CD4-positive, alpha-beta T cell treated with Interleukin-6 at 100 ng/mL for 8 hours (primary cell): ENCODE measurements at places on chromosomes 6 and 20.

DNA sequence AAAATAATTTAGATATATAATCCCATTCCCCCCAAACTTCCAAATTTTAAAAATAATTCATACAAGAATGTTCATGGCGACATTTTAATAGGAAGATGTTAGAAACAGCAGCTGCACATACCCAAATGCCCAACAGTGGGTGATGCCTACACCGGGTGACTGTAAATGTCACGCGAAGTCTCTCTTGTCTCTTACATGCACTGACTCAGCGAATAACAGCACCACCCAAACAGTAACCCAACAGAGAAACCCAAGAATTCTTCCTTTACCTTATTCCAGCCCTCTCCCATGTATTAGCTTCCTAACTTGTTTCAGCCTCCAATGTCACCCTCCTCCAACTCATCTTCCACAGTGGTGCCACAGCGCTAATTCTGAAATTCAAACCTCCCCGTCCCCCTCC lies 74.5 kb upstream of the E2F3 start:
- DNase-seq: no peak

DNA sequence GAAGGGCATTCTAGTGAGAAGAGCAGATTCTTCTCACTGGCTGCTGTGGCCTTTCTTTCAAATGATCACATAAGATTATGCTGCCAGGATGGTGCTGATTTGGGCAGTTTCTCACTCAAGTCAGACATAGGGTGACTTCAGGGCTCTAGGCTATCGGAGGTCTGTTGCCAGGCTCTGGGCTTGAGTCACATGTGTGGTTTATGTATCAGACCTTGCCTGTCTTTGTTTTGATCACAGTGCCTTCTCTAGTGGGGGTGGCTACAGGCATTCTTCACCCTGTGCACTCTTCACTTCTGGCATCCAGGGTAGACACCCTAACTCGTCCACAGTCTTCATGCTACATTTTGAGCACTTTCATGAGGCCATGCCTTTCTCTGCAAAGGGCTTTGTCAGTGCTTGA lies 823.7 kb upstream of the MAN1A1 start:
- no peak for DNase-seq

DNA sequence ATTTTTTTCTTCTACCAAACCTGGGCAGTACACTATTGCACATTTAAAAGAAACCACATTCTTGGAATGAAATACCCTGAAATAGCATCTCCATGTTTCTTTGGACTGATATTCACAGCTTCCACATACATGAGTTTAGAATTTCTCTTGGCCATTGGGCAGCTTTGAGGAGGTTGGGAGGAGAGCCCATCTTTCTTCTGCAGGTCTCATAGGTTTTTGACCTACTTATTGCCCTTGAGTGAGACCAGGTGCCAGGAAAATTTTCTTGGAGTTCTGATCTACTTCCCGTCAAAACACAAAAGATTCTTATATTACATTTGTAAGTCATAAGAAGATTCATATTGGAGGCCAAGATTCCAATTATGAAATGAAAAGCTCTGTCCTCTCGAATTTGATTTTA lies 212.0 kb downstream of the IBTK start:
- no peak for DNase-seq

DNA sequence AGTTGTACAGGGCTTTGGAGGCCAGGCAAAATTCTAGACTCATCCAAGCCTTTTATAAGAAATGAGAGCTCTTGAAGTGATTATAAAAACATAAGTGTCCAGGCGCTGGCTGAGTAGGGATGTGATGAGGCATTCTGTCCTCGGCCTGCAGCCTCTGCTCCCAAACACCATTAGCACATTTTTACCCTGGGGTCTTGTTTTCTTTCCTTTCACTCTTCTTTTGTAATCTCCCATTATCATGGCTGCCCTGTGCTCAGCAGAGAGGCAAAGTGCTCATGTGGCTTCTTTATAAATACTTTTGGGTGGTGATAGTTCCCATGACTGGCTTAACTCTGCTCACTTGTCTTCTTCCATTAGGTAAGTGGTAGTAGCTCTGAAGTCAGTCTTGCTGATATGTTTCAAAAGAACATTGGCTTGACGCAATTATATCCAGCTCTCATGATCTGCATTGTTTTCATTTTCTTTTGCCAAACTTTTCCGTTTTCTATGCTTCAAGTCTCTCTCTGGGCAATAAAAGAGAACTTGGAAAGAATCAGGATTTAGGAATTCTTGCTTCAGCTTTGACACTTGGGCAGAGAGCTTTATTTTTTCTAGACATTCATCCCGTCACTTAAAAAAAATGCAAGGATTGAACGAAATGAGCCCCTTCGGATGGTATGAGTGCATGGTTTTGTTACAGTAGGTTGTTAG lies 61.1 kb downstream of the CAP2 start:
- DNase-seq: no peak

DNA sequence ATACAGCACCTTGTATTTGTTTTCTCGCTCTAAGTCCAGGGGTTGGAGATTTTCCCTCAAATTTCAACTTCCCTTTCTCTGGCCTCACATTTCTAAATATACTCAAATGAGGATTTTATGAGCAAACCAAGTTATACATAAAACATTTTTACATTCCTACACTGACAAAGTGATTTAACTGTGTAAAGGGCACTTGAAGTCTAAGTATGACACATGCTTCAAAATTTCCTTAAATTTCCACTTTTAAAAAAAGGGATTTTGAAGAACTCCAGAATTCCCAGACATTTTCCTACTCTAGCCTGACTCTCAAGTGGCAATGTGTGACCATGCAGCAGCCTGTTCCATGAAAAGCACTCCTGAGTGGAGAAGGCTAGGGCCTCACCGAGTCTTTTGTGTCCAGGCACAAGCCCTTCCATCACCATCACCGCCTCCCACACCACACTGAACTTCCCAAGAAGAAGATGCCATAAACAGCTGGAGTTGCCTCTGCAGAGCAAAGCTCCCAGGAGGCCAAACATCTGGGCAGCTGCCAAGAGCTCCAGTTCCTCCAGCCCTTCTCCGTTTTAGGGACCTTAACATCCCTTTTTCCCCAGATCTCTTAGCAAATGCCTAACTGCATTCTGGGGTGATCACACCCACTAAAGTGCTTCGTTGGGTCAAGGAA lies 68.9 kb downstream of the NCR2 start:
- no peak for DNase-seq

- no peak for DNase-seq
These were observed 203.5 kb upstream of the CITED2 start for GRCh38 chr6:139577763-139578604.

GRCh38 chr6:164247106-164247505 lies 832.6 kb downstream of the QKI start:
- no peak for DNase-seq

GRCh38 chr20:2835331-2835796 lies 5.1 kb downstream of the PCED1A start:
- DNase-seq: no peak

- no peak for DNase-seq
These were observed 467.6 kb downstream of the DHX35 start for GRCh38 chr20:39429726-39430125.

- DNase-seq: no peak
These were observed 4.8 kb downstream of the ASXL1 start for GRCh38 chr20:32362901-32363364.

DNA sequence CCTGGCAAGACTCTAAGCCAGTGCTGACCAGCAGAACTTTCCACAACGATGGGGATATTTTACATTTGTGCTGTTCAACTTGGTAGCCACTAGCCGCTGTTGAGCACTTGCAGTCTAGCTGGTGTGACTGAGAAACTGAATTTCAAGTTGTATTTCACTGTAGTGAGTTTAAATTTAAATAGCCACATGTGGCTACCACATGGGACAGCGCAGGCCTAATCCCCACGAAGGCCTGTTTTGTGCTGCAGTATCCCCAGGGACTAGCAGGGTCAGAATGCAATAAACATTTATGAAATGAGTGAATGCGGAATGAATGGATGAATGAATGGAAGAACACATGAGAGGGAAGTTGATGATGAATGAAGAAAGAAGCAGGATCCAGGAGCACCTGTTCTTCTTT lies 115.8 kb downstream of the TRERF1 start:
- DNase-seq: no peak

- DNase-seq: peak; percentile 52
These were observed 17.9 kb upstream of the RUNX2 start for GRCh38 chr6:45310118-45310788.

- DNase-seq: no peak
These were observed 200.1 kb upstream of the BTBD3 start for GRCh38 chr20:11717562-11717961.

GRCh38 chr20:33667676-33668465 lies 1.1 kb downstream of the ACTL10 start:
- DNase-seq: peak; percentile 76

DNA sequence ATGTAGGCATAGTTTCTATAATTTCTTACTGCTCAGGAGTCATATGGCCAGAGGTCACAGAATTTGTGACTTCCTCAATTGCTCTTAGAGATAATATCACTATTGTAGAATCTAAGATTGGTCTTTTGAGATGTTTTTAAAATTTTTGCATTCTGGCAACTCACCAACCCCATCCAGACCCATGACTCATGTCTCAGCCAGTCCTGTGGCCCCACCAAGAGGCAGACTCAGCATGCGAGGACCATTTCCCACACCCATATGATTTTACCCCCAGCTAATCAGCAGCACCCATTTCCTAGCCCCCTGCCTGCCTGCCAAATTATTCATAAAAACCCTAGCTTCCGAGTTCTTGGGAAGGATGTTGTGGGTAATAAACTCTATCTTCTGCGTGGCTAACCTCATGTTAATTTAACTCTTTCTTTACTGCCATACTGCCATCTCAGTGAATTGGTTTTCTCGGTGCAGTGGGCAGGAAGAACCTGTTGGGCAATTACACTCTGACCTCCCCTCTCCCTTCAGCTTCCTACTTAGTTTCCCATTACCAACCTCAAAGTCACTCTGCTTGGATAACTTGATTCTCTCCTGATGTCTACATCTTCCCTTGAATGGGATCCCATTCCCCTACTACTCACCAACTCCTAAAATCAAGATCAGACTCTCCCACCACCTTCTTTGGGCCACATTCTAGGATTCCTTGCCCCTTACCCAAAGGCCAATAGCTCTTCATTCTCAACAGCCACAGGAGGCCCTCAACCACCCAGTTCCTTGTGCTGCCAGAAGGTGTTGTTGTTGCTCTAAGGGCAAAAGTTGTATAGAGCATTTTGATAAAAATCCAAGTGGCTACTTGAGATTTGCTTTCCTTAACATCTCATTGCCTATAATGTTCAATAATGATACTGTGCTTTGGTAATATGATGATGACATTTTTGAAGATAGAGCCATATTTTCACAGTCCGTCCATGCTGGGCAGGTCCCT lies 16.2 kb upstream of the IYD start:
- DNase-seq: no peak

DNA sequence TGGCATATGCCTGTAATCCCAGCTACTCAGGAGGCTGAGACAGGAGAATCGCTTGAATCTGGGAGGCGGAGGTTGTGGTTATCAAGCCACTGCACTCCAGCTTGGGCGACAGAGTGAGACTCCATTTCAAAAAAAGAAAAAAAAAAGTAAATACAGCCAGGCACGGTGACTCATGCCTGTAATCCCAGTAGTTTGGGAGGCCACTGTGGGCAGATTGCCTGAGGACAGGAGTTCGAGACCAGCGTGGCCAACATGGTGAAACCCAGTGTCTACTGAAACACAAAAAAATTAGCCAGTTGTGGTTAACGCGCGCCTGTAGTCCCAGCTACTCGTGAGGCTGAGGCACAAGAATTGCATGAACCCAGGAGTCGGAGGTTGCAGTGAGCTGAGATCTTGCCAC lies 1.5 kb upstream of the NINL start:
- DNase-seq: no peak

DNA sequence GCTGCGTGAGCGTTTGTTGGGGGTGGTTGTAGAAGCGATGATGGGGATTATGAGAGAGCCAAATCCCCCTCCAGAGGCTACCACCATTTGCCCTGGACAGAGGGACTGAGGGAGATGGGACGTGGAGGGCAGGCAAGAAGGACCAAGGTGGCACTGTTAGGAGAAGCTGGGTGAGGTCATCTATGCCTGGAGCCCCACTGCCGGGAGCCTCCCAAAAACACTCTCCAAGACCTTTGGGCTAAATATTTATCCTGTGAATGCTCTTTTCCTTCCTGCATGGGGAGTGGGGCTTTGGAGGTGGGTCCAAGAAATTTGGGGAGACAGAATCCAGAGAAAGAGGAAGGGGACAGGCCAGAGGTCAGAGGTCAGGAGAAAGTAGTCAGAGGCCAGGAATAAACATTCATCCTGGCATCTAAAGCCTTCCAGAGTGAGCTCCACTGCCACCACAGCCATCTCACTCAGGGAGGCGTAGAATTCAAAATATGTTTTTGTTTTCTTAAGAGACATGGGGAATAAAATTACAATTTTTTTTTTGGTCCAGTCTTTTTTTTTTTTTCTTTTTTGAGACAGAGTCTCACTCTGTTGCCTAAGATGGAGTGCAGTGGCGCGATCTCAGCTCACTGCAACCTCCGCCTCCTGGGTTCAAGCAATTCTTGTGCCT lies 17.8 kb upstream of the PTGIS start:
- no peak for DNase-seq

- no peak for DNase-seq
These were observed 34.8 kb upstream of the BAG2 start for GRCh38 chr6:57137350-57137749.

- no peak for DNase-seq
These were observed 16.7 kb downstream of the BMP2 start for GRCh38 chr20:6784210-6784631.

GRCh38 chr6:7897461-7898192 lies 13.0 kb downstream of the TXNDC5 start:
- DNase-seq: no peak

DNA sequence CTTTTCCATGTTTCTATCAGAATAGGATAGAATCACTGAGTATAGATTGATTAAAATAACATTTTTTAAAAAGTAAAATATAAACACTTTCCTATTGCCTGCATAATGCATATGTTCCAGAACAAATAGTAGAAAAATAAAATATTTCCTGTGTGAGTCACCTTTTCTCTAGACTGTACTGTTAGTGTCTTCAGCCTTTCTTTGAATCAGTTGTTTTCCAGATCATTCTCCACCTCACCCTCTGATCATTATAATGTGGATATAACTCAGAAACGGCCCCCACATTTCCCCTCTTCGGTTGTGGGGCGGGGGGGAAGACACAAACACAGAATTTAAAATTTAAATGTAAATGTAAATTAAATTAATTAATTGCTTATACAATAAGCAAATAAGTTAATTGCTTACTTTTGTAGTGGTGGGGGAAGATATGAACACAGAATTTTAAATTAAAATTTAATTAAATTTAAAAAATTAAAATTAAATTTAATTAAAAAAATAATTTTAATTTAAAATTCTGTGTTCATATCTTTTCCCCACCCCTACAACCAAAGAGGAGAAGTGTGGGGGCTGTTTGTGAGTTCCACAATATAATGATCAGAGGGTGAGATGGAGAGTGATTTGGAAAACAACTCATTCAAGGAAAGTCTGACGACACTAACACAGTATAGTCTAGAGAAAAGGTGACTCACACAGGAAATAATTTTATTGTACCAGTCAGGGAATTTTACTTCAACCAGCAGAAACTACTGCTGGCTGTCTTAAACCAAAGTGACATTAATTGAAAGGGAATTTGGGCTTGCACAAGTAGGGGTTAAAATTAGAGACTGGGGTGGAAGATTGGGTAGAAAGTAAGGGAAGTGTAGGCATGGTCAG lies 37.1 kb upstream of the PROKR2 start:
- DNase-seq: no peak

- no peak for DNase-seq
These were observed 801.2 kb upstream of the FLRT3 start for GRCh38 chr20:15138548-15139126.

GRCh38 chr20:63180569-63181185 lies 35.3 kb downstream of the YTHDF1 start:
- DNase-seq: no peak

- DNase-seq: no peak
These were observed 462.5 kb upstream of the AGPAT4 start for GRCh38 chr6:161736326-161736725.

GRCh38 chr6:34114695-34115402 lies 31.0 kb downstream of the GRM4 start:
- no peak for DNase-seq
